GM20000 (cell line): ENCODE measurements at places on chromosomes 12 and 14.

DNA sequence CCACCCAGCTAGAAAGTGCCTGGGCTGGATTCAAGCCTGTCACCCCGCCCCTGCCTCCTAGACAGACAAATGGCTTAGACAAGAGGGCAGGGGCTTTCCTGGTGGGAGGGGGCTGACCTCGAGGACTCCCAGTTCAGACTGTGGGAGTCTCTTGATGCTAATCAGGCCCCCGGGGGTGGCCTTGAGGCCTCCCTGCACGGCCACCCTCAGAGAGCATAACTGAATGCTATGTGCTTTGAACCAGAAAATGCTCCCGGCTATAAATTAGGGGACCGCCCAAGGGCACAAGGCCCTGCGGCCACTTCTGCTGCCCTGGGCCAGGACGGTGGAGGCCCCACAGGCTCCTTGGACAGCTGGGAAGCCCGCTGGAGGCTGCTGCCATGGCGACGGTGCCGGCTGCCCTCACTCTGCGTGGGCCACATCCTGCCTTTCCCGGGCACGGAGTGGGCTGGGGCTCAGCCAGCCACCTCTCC is 111.0 kb upstream of the NCOR2 start:
- DNase-seq = no peak

DNA sequence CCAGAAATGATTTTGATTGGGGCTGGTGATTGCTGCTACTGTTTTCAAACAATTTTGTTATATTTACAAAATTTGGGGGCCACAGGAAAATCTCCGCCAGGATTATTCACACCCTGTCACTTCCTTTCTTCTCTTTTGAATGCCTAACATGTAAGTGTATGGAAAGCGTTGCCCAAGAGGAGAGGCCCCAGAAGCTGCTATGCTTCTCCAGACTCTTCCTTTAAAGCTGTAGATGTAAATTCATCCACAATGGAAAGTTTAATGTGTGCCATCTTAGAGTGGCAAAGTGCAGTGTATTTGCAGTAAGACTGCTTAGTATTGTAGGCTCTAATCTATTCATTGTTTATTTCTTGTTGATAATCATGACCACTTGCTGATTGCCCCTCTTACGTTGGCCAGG is 136.7 kb upstream of the LRIG3 start:
- no peak for DNase-seq

DNA sequence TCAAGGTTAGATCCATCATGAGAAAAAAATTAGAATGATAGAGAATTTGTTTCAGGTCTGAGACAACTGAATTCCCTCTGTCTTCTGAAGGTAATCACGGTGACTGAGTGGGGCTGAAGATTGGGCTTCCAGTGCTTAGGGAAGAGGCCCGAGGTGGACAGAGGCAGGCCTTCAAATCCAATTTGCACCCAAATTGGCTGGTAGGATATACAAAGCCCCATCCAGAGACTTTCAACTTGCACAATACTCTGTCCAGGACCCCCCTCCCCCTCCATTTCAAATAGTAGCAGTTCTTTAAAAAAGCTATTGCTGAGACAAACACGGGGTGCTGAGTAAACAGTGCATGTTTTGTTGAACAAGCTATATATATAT is 3.6 kb upstream of the FOXG1 start:
- peak; percentile 5 for DNase-seq

DNA sequence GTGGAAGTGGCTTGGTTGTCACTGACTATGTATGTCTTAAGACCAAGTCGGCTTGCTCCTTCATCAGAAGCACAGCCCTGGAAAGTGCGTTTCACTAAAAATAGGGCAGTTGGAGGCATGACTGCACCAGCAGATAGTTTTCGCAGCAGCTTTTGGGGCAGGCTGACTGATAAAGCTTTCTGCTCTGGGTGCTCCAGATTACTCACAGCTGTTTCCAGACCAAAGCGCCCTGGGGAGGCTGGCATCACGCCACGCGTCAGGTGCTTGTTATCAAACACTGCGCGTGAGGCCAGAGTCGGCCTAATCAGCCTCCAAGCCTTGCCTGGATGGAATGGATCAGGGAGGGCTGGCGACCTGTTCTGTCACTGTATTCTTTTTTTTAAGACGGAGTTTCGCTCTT is 13.3 kb upstream of the LRRC10 start:
- no peak for DNase-seq

DNA sequence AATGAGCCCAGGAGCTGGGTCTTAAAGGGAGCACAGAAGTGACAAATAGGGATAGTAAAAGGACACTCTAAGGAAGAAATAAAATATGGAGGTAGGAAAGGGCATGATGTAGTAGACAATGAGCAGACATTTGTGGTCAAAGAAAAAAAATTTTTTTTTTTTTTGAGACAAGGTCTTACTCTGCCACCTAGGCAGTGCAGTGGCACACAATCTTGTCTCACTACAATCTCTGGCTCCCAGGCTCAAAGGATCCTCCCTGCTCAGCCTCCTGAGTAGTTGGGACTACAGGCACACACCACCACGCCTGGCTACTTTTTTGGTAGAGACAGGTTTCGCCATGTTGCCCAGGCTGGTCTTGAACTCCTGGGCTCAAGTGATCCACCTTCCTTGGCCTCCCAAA is 8.5 kb downstream of the FKBP3 start:
- DNase-seq = no peak

DNA sequence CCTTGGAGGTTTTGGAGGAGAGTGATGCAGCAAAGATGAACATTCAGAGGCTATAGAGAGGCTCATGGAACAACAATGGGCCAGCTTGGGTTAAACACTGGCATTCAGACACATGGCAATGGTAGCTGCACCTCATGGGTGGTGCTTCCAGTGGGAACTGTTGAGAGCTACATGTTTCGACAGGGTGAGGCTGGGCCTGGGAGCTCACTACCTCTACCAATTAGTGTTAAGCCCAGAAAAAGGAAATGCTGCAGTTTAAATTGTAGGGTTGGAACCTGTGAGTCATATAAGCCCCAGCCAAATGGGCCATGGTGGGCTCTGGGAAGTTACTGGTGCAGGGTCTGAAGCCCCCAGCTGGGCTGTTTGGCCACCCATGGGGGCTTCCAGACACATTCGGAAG is 279.7 kb downstream of the ZFP36L1 start:
- DNase-seq = no peak

- no peak for DNase-seq
Measured at GRCh38 chr14:97268097-97268496, 470.9 kb downstream of the VRK1 start.

DNA sequence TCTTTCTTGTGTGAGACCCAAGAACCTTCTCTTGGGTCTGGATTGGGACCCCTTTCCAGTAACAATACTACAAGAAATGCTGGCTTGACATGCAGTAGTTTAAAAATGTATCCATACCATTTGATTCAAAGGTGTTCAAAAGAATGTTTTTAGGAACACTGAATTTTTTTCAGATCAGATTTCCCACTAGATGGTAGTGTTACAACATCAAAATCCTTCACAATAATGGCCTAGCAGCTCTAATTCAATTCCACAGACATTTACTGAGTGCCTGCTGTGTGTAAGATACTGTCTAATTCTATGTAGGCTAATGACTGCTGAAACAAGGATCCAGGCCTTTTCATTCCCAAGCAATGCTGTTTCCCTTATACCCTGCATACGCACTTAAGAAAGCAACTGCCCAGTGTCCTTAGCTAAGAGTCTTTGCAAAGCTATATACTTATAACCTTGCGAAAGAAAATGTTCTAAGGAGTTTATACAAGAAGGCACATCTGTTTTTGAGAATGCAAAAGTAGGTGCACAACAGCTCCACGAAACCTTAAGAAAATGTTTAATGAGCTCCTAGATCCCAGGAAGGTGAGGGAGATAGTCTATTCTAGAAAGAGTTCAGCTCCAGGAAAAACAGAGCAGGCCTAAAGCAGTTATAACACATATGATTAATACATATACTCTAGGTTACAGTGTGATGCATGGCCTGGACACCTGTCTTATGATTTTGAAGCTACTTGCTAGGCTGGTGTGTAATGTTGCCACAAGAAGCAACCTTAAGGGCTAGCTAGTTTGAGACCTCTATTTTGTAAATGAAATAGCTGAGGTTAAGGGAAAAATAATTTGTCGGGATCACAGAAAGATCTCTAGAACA is 50.9 kb upstream of the PKP2 start:
- peak; percentile 6 for DNase-seq

DNA sequence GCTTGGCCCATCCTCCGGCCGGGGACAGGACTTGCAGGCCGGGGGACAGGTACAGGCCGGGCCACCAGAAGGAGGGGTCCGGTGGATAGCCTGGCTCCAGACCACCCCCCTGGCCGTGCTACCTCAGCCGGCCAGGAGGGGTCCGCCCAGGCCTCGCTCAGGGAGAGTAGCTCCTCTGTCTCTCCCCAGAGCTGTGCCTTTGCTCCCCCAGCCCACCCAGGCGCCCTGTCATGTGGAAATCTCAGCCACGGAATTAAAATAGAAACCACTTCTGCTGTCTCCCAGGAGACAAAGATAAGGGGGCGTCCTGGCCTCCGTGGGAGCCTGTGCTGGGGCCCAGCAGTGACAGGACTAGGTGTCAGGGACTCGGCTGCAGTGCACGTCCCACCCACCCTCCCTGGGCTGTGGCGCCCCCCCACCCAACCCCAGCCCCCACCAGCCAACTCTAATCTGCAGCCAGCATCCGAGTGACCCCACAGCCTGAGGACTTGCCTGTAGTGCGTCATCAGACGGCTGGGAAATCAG is 3.3 kb upstream of the CRIP2 start:
- DNase-seq = no peak

- DNase-seq = no peak
Measured at GRCh38 chr12:54044425-54045103, 9.1 kb upstream of the HOXC4 start.

- DNase-seq = no peak
Measured at GRCh38 chr14:33646692-33647260, 304.1 kb downstream of the EGLN3 start.

DNA sequence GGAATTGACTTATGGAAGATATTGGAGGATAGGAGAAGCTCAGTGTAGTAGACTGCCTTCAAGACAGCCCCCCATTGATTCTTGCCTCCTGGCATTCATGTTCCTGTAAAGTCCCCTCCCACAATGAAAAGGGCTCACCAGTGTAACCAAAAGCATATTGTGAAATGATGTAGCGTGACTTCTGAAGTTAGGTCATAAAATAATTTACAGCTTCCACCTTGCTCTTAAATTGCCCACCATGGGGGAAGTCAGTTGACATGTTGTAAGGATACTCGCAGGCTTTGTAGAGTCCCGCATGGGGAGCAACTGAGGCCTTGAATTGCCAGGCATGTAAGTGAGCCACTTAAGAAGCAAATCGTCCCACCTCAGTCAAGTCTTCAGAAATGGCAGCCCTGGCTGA is 25.1 kb downstream of the GTSF1 start:
- DNase-seq = no peak

DNA sequence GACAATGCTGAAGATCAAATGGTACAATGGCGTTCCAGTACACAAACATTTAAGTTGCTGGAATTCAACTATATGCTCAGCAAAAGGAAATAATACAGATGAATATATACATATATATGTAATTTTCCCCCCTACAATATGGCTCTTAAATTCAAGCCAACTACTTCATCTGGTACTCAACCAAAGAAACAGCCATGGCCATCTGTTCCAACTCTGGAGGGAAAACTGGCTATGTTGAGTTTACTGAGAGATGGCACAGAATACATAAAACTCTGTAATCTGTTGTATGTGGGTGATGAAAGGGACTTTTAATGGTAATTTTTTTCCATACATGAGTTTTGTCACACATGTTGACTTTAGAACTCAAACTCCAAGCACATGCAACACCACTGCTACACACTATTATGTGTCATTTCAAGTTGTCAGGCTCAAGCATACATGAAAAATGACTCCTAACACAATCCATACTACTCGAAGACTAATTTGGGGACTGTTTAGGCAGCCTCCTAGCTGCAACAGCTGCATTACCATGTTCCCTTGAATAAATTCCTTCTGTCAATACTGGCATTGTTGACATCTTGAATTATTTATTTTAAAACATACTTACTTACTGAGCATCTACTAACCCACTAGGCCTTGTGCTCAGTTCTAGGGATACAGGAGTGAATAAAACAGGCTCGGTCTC is 38.2 kb upstream of the MAP3K9 start:
- no peak for DNase-seq

DNA sequence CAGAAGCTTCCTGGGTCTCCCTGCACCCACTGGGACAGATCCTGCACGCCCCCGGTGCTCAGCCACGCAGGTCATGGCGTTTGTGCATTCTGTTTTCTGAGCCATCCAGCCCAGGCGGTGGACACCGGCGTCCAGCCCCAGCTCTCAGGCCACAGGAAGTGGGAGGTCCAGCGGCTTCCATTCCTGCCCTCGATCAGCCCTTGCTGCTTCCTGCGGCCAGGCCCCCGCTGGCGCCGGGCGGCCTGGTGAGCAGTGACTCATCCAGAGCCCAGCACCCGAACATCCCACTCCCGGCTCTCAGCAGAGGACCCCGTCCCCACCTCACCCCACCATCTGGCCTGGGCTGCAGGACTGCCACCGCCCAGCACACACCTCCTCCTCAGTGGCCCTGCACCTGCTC is 18.0 kb upstream of the NUDT14 start:
- DNase-seq = no peak

DNA sequence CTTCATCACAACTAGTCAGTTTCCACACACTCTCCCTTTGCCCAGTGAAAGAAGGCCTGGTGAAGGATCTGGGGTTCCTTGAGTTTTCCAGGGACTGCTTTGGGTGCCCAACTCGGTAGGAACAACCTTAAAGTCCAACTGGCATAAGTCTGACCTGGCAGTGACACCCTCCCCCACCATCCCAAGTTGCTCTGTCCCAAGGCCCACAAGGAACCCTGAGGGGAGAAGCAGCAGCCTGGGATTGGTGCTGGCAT is 1.6 kb downstream of the KMT2D start:
- DNase-seq = no peak

- no peak for DNase-seq
Measured at GRCh38 chr12:20423557-20423956, 55.2 kb downstream of the PDE3A start.

DNA sequence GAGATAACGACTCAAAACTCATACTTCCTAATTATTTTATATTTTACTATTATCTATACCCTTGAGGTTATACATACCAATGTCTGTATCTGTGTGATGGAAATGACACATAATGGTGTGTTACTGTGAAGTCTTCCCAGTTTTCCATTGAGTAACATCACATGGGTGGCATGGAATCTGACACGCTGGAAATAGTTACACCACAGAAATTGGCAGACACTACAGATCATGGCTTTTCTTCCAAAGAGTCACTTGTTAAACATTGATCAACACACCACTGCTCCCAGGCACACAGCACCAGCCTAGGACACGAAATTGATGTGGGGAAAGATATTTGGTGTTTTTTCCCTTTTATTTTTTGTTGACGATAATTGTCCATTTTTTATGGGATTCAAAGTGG is 33.0 kb upstream of the VWF start:
- DNase-seq = no peak

DNA sequence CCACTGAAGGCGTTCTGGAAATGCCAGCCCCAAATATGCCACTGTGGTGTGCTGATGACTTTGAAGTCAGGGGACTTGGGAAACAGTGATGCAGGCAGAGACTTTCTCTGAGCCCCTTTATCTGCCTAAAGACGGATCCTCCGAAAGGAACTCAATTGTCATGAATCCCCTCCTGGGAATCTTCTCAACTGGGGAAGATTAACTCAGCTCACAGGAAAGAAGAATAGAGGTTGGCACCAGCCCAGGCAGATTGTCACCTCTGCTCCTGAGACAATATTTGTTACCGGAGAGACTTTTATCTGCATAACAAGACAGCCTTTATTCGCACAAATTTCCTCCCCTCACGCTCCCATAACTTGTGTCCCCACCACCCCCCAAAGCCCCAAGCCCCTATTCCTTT is 414.4 kb downstream of the FUT8 start:
- no peak for DNase-seq
